ENCODE measurements at places on chromosomes 7 and 10. TPM values are rescaled to one million over a fixed set of nuclear protein-coding genes. Genes with fewer than 3 reads are reported as not detected.

DNA sequence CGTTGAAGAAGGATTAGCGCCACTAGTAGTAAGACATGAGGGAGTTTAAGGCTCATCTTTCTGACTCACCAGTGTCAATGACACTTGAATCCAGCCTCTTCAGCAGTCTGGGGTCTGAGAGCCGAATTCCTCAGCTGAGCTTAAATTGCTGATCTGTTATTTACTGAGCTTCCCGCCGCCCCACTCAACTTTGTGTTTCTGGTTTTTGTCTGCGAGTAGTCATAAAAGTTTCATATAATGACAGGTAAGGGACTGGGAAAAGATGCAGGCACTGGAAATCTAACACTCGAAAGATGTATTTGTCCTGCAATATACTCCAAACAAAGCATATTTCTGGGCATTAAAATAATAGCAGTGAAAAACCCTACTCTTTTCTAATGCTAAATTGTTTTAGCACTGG is 51.2 kb upstream of the RELN start:
- no peak for DNase-seq

DNA sequence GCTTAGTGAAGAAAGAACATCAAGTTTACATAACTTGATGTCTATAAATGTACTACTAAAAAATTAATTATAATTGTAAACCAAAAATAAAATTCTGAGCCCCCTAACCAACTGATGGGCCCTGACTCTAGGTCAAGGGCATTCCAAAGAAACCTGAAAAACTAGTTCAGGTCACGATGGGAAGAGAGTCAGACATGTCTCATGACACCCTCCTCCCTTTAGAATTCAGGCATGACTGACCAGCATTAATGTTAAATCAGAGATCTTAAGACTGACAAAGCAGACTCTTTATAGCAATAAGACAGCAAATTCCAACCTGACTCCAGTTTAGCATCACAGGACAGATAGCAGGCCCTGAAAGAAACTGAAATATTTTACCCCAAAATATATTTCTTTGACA is 21.6 kb upstream of the OTUD1 start:
- DNase-seq: peak; percentile 59

- DNase-seq: no peak
Measured at GRCh38 chr10:116186273-116186672, 86.7 kb downstream of the GFRA1 start.

- no peak for DNase-seq
Measured at GRCh38 chr7:156820445-156821063, 72.4 kb downstream of the LMBR1 start.

DNA sequence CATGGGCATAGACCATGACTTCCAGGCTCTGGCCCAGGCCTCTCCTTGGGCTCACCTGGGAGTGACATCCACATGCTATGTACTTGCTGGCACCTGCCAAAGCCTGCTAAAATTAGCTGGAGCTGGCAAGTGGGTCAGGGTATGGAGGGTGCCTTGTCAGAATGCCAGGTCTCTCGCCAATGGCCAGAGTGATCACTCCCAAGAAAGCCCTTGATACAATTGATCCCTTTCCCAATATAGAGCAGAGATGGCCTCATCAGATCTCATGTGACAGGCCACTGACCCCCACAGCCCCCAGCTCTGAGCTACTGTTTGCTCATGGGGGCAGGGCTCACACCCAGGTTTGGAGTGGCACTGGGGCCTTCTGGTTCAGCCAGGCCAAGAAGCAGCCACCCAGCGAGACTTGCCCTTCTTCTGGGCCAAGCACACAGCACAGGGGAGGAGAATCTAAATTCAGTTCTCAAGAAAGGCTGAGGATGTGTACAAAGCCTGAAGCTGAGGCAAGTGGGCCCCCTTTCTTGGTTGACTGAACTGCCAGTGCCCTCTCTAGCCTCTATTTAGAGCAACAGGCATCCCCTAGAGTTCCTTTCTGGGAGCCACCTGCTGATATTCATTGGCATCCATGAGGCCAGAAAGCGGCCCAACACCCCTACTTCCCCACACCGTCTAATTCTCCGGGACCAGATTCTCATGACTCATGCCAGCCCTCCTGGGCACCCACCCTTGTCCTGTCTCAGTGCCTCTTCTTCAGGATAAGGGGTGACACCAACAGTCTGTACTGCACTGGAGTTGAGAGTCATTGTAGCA is 18.9 kb upstream of the MYL7 start:
- DNase-seq: no peak

DNA sequence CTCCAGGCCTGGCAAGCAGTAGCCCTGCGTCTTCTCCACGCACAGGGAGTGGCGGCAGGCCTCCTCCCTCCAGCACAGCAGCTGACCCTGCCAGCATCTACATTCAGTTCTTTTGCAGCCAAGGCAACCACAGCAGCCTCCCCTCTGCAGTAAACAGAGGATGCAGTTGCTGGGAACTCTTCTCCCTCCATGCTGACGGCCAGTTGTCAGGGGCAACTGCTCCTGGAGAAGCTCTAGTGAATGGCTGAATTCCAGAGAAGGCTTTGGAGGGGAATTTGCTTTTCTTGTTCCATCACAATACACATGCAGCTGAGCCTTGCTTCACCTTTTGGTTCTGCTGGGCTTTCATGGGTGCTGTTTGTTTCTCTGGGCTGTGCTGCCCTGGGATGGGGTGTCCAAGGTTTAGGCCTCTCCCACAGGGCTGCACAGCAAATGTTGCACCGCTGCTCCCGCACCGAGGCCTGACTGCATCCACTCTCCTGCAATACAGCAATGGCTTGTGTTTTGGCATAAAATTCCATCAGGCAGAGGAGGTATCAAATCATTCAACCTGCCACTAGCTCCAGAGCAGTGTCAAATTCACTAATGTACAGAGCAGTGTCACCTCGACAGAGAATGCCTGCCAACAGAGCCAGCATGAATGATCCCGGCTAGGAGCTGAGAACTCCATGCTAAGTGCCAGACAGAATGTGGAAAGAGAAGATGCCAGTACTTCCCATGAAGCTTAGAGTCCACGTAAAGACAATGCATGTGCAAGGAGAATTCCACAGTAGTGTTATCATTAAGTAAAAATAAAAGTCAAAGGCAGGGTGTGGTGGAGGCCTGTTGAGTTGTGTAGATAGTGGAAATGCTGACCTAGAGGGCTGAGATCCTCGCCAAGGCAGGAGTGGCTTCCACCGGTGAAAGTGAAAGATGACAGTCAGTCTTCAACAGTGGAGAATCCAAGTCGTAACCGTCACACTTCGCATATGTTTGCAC is 399.6 kb downstream of the DPP6 start:
- DNase-seq: no peak

DNA sequence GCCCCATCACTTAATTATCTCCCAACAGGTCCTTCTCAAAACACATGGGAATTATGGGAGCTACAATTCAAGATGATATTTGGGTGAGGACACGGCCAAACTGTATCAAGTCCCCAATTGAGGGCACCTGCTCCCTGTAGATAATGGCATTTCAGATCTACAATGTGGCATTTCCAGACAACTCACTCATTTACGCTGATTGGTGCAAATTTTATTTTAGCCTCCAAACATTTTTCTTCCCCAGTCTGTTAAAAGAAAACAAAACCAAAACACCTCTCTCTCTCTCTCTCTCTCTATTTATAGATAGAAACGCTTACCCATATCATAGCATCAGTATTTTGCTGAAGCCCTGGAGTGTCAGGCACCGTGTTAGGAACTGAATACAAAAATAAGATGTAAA is 148.7 kb upstream of the KLF6 start:
- no peak for DNase-seq

DNA sequence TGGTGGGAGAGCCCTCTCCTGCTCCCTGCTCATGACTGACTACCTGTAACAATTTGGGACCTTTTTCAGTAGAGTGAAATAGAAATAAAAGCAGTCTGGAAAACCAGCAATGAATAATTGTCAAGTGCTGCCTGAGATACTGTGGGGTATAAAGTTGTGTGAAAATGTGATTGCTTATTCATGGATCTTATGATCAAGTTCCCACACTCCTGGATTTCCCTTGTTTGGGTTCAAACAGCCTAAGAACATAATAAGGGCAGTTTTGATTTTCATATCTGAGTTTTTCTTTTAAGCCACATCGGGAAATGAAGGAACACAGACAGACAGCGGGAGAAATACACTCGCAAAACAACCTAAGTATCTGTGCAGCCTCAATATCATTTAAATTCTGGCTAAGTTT is 52.9 kb downstream of the CALD1 start:
- DNase-seq: no peak

- DNase-seq: peak; percentile 50
Measured at GRCh38 chr7:142603870-142604448, 145.3 kb upstream of the PRSS1 start.

- DNase-seq: no peak
Measured at GRCh38 chr10:84244651-84245270, at the start of gene RGR. TSS of gene RGR (plus strand) at chr10:84245053. CDS start at chr10:84245091, 38 bp downstream.

GRCh38 chr7:139725077-139725476 is 52.7 kb downstream of the HIPK2 start:
- DNase-seq: peak; percentile 64

- DNase-seq: no peak
Measured at GRCh38 chr10:31886885-31887284, 41.7 kb downstream of the ARHGAP12 start.

- no peak for DNase-seq
Measured at GRCh38 chr10:132402781-132403241, 5.8 kb downstream of the PWWP2B start.

- DNase-seq: no peak
Measured at GRCh38 chr10:117536072-117536865, 6.3 kb upstream of the EMX2 start.

- no peak for DNase-seq
Measured at GRCh38 chr10:29486433-29486832, 148.3 kb downstream of the SVIL start.

- no peak for DNase-seq
Measured at GRCh38 chr10:86849181-86849894, 92.9 kb downstream of the BMPR1A start.

DNA sequence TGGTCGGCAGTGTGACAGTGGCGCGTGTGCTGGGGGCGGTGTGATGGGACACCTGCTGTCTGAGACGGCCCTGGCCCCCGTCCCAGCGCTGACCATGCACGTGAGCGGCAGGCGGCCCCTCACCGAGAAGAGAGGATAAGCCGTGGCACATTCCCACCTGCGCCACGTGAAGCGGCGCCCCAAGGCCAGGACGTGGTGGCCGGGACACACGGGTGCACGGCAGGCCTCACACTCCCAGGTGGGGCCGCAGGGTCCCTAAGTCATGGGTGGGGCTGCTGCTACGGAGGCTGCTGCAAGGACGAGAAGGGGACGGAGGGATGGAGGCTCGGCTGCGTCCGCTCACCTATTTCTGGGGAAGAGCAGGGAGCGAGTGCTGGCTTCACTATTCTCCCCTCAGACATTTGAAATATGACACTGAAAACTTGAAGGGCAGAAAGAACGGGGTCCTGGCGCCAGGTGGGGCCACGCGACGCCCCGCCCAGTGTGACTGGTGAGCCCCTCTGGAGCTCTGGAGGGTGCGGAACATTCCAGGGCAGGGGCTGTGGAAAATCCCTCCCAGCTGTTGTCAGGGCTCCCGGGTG is 7.5 kb downstream of the CYP2W1 start:
- no peak for DNase-seq

- peak; percentile 48 for DNase-seq
Measured at GRCh38 chr10:91643700-91644099, 10.8 kb upstream of the PPP1R3C start.

- peak; percentile 46 for DNase-seq
Measured at GRCh38 chr7:117014673-117015133, 61.4 kb downstream of the ST7 start.

DNA sequence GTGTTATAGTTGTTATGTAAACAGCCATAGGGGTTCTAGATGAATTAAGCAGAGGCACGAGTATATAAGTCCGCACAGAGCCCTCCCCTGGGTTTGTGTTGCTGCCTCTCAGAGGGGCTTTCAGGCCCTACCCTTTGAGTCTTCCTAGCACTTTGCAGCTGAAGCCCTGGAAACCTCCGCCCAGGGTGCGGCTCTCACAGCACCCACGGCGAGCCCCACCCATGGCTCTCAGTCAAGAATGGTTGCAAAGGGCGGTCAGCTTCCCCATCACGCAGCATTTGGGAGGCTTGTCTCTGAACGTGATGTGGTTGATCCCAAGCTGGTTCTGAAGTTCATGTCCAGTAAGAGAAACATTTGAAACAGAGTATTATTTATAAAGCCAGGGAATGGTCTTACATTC is 18.8 kb upstream of the INSIG1 start:
- DNase-seq: no peak

DNA sequence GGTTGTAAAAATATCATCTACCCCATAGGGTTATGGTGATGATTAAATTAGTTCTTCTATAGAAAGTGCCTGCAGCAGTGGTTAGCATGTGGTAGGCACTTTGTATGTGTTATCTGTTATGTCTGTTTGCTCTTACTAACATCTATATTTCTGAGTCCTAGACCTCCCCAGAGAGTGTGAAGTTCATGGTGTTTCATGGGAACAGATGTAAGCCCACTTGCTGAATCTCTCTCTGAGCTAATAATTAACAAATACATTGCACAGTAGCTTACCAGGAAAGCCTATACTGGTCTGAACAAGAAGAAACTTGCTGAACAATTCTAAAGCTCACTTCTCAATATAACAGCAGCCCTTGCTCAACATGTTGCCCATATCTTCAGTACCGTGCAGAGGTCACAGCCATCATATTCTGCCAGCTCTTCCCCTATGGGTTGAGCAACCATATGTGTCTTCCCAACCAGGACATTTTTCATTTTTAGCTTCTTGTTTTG is 100.1 kb downstream of the NPSR1 start:
- DNase-seq: peak; percentile 77

GRCh38 chr10:26468700-26469099 is 30.6 kb downstream of the APBB1IP start:
- DNase-seq: no peak

- DNase-seq: no peak
Measured at GRCh38 chr10:124624006-124624405, 120.2 kb downstream of the FAM53B start.

DNA sequence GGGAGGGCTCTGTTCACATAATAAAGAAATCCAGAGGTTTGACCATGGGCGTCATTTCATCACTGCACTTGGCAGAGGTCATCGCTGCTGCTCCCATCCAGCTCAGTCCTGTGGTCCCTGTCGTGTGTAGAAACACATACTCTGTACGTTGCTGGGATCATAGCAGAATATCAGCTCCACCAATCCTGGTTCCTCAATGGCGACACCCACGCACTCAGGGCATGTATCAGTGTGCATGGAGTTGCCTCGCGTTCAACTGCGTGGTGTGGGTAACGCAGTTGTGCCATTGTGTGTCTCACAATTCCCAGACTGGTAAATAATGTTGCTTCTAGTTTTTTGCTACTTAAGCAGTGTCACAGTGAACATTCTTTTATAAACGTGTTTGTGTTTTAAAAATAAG is 111.1 kb downstream of the LHPP start:
- DNase-seq: no peak

Gene GRID2IP
- 0.26 TPM for total RNA-seq

Gene MMD2
- total RNA-seq: not detected

Gene CHAT
- total RNA-seq: not detected

Gene CPA2
- not detected for total RNA-seq

Gene ZNF783
- 9.5 TPM for total RNA-seq

Gene PON1
- total RNA-seq: not detected

Gene ZNF503
- 2.6 TPM for total RNA-seq

Gene GNAI1
- total RNA-seq: 89.5 TPM

Gene SEC24C
- 92.4 TPM for total RNA-seq

Gene IKZF5
- 1.9 TPM for total RNA-seq

Gene LSM5
- 13.8 TPM for total RNA-seq

Gene ATP5MK
- total RNA-seq: 131 TPM

Gene LRIT1
- not detected for total RNA-seq

Gene EZH2
- total RNA-seq: 6.6 TPM

Gene GNAT3
- total RNA-seq: not detected

Gene TLX1
- total RNA-seq: not detected
